ENCODE measurements at places on chromosomes 5 and 9. TPM values are rescaled to one million over a fixed set of nuclear protein-coding genes. Genes with fewer than 3 reads are reported as not detected.

DNA sequence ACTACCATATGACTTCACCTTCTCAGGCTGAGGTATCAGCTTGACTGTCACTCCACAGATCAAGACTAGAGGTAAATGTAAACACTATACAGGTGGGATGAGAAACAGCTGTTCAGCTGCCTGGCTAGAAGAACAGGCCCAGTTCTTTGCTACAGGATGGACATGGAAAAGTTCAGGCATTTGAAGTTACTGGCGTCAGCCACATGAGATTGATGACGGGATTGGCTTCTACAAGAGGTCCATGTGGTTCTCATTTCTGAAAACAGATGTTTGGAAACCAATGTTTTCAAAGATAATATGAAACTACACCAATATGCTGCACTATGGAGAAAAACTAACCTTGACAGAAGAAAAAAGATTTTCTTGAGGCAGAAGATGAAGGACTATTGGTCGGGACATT lies 324.1 kb downstream of the CDH10 start:
- H3K27me3 ChIP-seq = no peaks in the 10 kb centered on the region
- H3K4me1 ChIP-seq = no peaks in the 10 kb centered on the region
- DNase-seq = no peak
- H3K36me3 ChIP-seq = no peaks in the 10 kb centered on the region
- no peak overlapping the region for H3K4me3 ChIP-seq

- no peaks in the 10 kb centered on the region for H3K27me3 ChIP-seq
- H3K4me3 ChIP-seq = no peak overlapping the region
- H3K4me1 ChIP-seq = no peaks in the 10 kb centered on the region
- no peaks in the 10 kb centered on the region for H3K36me3 ChIP-seq
- DNase-seq = no peak
These were observed 136.9 kb upstream of the ALDH1B1 start for GRCh38 chr9:38255599-38255998.

DNA sequence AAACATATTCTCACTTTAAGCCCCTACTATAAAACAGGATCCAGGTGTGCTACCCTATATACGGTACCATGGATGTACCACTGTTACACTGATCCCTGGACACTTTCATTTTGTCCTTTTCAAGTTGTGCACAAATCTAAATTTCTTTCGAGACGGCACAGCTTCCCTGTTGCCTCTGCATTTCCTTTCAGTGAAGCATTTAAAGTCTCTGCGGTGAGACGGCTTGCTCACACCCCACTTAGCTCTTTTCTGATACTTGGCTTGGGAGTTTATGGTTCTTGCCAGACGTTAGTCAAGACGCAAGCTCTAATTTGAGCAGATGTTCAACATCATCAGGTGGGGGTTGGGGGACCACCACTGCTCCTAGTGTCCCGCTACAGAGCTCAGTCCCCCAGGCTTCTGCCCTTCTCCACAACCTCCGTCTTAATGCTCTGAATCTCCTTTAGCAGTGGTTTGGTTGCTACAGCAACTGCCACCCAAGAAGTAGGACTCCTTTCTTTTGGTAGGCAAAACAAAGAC lies 15.8 kb downstream of the F2RL2 start:
- DNase-seq = no peak
- H3K4me3 ChIP-seq = no peak overlapping the region
- H3K27me3 ChIP-seq = no peaks in the 10 kb centered on the region
- H3K27ac ChIP-seq = no peak overlapping the region
- H3K36me3 ChIP-seq = no peaks in the 10 kb centered on the region
- H3K4me1 ChIP-seq = no peaks in the 10 kb centered on the region

- peak; percentile 76 for DNase-seq
- H3K36me3 ChIP-seq = no peaks in the 10 kb centered on the region
- H3K27me3 ChIP-seq = no peaks in the 10 kb centered on the region
- peaks cover 11% of the 10 kb centered on the region for H3K4me1 ChIP-seq
- H3K4me3 ChIP-seq = peak overlapping the region; percentile 24
These were observed 57.6 kb downstream of the ANKRD55 start for GRCh38 chr5:56175488-56175887.

The TSTD2 gene
- 16.3 TPM for total RNA-seq

DNA sequence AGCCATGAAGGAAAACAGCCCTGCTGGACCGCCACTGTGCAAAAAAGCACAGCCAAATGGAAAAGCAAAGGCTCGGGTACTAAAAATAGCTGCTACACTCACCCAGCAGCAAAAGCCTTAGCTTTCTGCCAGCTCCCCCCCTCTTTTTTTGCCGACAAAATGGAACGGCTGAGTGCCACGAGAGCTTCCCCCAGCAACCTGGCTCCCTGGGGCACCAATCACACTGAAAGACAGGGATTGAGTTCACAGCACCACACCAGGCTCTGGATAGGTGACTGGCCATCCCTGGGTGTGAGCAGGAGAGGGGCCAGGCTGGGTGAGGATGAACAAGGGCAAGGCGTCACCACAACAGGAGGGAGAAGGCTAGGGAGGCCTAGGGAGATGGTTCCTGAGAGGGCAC lies 66.7 kb downstream of the SIL1 start:
- peaks cover 12% of the 10 kb centered on the region for H3K4me1 ChIP-seq
- H3K27me3 ChIP-seq = no peaks in the 10 kb centered on the region

The ANGPTL2 gene
- 14.9 TPM for total RNA-seq

- no peak overlapping the region for H3K4me3 ChIP-seq
- no peaks in the 10 kb centered on the region for H3K27me3 ChIP-seq
- no peak overlapping the region for H3K27ac ChIP-seq
- no peaks in the 10 kb centered on the region for H3K4me1 ChIP-seq
- DNase-seq = no peak
- H3K36me3 ChIP-seq = no peaks in the 10 kb centered on the region
These were observed 387.9 kb downstream of the MAT2B start for GRCh38 chr5:163893281-163893680.

The TMEM215 gene
- 0.11 TPM for total RNA-seq

DNA sequence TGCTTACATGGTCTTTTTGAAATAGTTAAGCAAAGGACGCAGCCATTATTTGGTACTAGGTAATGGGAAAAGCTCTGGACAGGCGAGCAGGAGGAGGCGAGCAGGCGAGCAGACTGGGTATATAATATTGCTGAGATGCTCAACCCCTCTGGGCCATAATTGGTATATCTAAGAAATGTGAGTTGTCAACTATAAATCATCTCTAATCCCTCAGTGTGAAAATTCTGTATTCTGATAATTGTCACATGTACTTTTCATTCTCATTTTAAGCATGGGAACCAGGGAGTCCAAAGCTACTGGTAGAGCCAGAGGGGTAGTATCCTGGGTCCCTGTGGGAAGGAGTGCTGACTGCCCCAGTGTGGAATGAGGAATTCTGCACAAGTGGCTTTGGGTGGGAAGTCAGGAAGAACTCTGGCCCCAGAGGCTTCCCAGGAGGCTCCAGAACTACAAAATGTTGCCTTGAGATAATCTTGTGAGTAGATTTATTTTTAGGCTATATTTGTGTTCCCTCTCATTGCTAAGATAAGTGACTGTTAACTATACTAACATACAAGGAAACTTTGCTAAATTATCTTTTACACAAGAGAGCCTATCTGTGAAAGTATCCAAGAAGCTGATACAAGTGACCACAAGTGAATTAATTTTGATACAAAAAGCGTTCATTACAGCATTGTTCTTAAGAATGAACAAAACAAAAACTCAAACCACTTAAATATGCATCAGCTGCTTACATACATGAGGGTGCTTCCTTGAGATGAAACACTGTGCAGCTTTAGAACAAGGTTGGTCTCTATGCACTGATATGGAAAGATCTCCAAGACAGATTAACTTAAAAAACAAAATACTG lies 70.5 kb upstream of the TNFAIP8 start:
- no peak overlapping the region for H3K27ac ChIP-seq
- DNase-seq = no peak
- H3K36me3 ChIP-seq = no peaks in the 10 kb centered on the region
- H3K4me3 ChIP-seq = peak overlapping the region; percentile 50
- H3K27me3 ChIP-seq = no peaks in the 10 kb centered on the region

The C6 gene
- total RNA-seq = 0.38 TPM

DNA sequence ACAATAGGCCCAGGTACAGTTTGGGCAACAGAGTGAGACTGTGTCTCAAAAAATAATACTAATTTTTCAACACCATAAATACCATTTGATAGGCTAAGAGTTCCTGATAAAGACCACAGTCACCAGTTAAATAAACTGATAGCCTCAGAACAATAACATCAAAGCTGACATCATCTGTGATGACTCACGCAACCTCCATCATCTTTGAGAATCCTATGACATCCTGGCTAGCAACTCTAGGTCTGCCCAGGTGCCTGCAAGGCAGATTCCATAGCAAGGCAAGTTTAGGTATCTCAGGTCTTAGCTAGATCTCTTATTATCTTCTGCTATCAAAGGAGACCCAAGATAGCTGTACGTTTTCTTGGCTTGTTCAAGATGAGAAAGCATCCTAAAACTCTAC lies 30.5 kb upstream of the UBAP2 start:
- H3K27me3 ChIP-seq = no peaks in the 10 kb centered on the region
- no peak overlapping the region for H3K27ac ChIP-seq
- no peak overlapping the region for H3K4me3 ChIP-seq
- DNase-seq = peak; percentile 50
- peaks cover 2% of the 10 kb centered on the region for H3K4me1 ChIP-seq
- H3K36me3 ChIP-seq = no peaks in the 10 kb centered on the region

The CNTNAP3B gene
- total RNA-seq = 5.8 TPM

DNA sequence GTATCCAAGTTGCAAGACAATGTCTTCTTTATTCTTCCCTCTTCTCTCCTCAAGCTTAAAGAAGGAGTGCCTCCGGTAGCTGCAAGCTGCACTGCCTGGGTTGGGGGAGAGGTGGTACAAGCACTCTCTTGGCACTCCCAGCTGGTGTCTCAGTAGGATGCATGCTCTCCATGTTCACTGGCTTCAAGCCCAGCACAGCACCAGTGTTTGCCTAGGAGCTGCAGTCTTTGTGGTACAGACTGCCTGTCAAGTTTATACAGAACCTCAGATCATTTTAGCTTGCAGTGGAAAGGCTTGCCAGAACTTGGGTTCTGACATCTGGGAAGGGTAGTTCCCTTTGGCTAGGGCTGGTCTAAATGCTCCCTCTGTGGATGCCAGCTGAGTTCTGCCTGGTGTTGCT lies 505.6 kb downstream of the MAN2A1 start:
- no peak for DNase-seq
- H3K4me3 ChIP-seq = no peak overlapping the region
- no peak overlapping the region for H3K27ac ChIP-seq
- H3K4me1 ChIP-seq = no peaks in the 10 kb centered on the region
- peaks cover 8% of the 10 kb centered on the region for H3K27me3 ChIP-seq

GRCh38 chr9:18688581-18689565 lies 214.9 kb downstream of the ADAMTSL1 start:
- no peaks in the 10 kb centered on the region for H3K4me1 ChIP-seq
- H3K36me3 ChIP-seq = no peaks in the 10 kb centered on the region
- no peak overlapping the region for H3K4me3 ChIP-seq

The SEMA4D gene
- total RNA-seq = 49.2 TPM

- no peak overlapping the region for H3K27ac ChIP-seq
- no peaks in the 10 kb centered on the region for H3K4me1 ChIP-seq
- DNase-seq = peak; percentile 91
- peaks cover 6% of the 10 kb centered on the region for H3K27me3 ChIP-seq
These were observed 43.4 kb upstream of the N4BP3 start for GRCh38 chr5:178069909-178070308.

DNA sequence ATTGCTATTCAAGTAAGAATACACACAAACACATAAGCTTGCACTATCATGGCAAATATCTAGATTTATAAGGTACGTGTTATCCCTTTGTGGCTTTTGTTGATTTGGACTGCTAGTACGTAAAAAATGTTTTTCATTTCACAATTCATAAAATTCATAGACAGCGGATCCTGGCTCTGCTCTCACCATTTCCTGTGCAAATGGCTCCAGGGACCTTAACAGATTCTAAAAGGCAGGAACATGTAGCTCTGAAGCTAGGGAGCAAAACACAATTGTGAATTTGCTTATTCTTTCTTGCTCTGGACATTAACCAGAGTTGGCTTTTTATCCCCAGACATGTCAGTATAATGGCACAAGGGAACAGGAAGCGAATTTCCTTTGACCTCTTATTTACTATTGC lies 1019.9 kb upstream of the WWC1 start:
- no peaks in the 10 kb centered on the region for H3K36me3 ChIP-seq
- no peak for DNase-seq
- no peak overlapping the region for H3K27ac ChIP-seq
- H3K4me1 ChIP-seq = no peaks in the 10 kb centered on the region
